Natural killer cell (primary cell): ENCODE measurements at places on chromosomes 4 and X. TPM values are rescaled to one million over a fixed set of nuclear protein-coding genes. Genes with fewer than 3 reads are reported as not detected.

Gene NHS
- total RNA-seq: 0.05 TPM

Gene SAGE1
- not detected for total RNA-seq

Gene SATL1
- total RNA-seq: not detected

Gene GABRB1
- total RNA-seq: not detected

Gene CPLX1
- total RNA-seq: not detected

Gene NXF2B
- not detected for total RNA-seq

Gene COX7B2
- total RNA-seq: not detected

Gene FRAS1
- total RNA-seq: 0.15 TPM

Gene LRIT3
- total RNA-seq: not detected

Gene ANKRD50
- total RNA-seq: 0.90 TPM

Gene MAGEB17
- total RNA-seq: not detected

Gene FAT4
- 4.5 TPM for total RNA-seq

Gene HAND2
- not detected for total RNA-seq

Gene MAGEB2
- not detected for total RNA-seq

Gene USO1
- total RNA-seq: 29.7 TPM

Gene KCND1
- 3.6 TPM for total RNA-seq

Gene TLR8
- 0.95 TPM for total RNA-seq

Gene CENPVL1
- not detected for total RNA-seq

Gene SPATA18
- total RNA-seq: not detected

Gene AVPR2
- total RNA-seq: not detected

Gene RBMXL3
- total RNA-seq: not detected

Gene ACE2
- total RNA-seq: not detected

Gene CENPVL2
- total RNA-seq: not detected

Gene RTL9
- total RNA-seq: not detected

Gene GPRASP1
- total RNA-seq: 11.2 TPM

Gene HSFX2
- 0.45 TPM for total RNA-seq

Gene RHOXF1
- total RNA-seq: not detected

Gene BEX4
- total RNA-seq: 53.4 TPM

Gene ARL9
- total RNA-seq: 0.49 TPM

Gene RRH
- not detected for total RNA-seq

Gene CASP6
- 6.0 TPM for total RNA-seq

Gene DMP1
- not detected for total RNA-seq
